ENCODE measurements at places on chromosomes 4 and X.
A peak's percentile ranks its signal among the peaks of the same experiment; 100 is the strongest.

- DNase-seq, result peak; percentile 28
Measured at GRCh38 chr4:6474705-6475457, 2.5 kb upstream of the PPP2R2C start.

DNA sequence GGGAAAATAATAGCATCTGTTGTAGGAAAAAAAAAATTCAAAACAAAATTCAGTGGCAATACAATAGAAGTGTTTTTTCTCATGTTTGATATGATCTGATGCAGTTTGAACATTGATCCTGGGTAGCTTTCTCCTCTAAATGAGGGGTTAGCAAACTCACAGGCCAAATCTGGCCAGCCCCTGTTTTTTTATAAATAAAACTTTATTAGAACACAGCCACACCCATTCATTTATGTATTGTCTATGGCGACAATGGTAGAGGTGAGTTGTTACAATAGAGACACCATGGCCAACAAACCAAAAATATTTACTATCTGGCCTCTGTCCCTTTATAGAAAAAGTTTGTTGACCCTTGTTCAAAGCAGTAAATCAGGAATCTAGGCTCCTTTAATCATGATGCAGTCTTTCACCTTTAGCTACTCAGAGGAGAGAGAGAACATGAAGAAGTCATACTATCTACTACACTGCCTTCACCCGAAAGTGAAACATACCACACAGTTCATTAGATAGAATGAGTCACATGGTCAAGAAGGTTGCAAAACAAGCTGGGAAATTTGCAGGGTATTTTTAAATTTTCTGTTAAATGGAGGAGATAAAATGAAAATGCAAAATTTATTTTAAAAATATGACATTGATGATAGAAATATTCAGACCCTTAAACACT, 186.6 kb upstream of the MAOA start:
- DNase-seq, result no peak

- DNase-seq, result no peak
Measured at GRCh38 chr4:790466-790820, 35.5 kb downstream of the CPLX1 start.

DNA sequence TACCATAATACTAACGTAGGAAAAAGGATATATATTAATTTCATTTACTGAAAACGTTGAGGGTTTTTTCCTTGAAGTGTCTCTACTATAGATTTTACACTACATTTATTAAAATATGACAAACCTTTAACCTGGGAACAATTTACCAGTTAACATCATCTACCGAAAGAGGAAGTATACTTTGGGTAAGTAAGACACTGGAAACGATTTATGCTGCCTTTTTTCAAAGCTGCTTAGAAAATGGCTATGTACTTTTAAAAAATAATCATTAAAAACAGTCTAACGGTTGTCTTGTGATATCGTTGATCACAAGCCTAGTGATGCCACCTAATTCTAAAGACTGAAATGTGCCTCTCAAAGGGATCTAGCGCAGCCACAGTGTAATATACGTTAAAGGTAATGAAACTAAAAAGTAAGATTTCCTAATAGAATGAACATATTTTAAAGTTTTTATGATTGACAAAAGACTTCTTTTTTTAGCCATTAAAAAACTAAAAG, 50.4 kb downstream of the STX18 start:
- DNase-seq, result no peak

DNA sequence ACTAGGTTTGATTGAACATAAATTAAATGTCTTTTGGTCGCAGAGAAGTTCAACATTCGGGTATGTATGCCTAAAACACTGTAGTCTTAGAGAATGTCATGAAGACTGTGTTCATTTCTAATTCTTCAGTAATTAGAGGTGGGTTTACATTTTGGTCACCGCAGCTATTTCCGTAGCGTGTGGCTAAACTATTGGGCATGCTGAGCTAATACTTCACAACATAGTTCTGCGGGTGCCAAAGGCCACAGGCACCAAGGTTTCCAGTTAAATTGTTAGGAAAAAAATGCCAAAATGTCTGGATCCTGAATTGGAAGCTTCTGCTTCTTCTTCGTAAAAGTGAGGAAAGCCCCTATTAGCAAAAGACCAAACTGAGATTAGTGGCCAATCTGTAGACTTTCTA, 25.1 kb downstream of the SMIM31 start:
- DNase-seq, result no peak

DNA sequence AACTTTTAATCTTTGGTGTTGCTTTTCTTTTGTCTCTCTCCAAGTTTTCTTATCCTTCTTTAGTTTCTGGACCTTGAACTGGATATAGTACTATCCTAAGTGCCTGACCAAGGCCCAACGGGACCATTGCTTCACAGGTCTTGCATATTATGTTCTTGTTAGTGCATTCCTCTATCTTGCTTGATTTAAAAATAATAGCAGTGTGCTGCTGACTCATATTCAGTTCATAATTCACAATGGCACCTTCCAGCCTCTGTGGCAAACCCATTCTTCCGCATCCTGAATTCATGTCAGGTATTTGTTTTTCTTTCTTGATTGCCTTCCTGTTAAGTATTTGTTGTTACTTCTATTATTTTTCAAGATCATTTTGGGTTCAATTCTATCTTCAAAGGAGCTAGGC, 197.1 kb upstream of the GIMD1 start:
- no peak for DNase-seq

- no peak for DNase-seq
Measured at GRCh38 chr4:186900984-186901383, 177.3 kb upstream of the FAT1 start.

GRCh38 chr4:62898115-62898514, 1511.1 kb downstream of the TECRL start:
- peak; percentile 49 for DNase-seq

GRCh38 chr4:69489856-69490255, 5.8 kb downstream of the UGT2B4 start:
- no peak for DNase-seq

DNA sequence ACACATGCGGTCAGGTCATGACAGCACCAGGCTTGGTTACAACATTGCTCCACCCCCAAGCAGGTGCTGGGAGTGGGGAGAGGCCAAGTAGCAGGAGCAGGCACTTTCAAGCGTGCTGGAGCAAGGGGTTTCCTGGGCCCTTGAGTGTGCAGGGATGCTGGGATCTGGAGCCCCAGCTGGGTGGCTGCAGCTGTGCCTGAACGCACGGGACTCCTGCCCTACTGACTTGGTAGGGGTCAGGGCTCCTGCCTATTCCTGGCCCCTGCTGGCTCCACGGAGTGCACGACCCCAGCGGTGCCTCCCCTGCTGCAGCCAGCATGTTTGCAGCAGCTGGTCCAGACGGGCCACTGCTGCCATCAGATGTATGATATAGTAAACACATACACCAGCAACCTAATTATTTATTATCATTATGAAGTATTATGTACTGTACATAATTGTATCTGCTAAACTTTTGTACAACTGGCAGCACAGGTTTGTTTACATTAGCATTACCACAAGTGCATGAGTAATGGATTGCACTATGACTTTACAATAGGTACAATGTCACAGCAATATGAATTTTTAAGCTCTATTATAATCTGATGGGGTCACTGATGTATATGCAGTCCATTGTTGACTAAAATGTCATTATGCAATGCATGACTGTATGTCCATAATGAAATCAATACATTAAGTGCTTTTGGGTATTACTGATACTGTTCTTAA, 620.6 kb downstream of the RAPGEF2 start:
- DNase-seq, result peak; percentile 38

DNA sequence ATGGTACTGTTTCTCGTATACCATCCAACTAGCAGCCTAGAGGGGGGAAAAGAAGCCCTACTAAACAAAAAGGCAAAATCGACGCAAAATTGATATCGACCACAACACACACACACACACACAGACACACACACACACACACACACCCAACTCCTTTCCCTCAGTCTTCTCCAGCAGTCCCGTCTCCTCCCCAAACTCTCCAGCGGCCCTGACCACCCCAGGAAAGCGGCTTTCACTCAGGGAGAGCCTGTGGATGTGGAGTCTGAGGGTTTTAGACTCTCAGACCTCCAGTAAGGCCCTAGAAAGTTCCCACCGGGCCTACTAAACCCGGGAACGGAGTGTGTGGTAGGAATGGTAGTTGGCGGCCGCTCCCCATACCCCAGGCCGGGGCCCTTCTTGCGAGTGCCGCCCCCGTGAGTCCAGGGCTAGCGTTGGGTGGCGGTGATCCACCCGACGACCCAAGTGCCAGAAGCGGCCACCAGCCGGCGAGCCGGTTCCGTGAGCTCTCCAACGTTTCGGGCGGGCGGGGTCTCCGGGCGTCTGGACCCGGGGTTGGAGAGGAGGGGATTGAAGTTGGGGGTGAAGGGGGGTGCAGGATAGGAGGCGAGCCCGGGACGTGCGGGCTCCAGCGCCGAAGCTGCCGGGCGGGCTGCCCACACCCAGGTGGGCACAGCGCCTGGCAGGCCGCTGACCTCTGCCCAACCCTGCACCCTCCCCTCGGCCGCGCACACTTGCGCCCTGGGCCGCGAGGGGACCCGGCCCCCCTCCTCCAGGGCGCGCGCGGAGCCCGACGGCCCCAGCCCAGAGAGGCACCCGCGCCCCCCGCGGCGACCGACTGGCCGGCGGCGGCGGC, 13.7 kb downstream of the ARX start:
- peak; percentile 80 for DNase-seq

GRCh38 chrX:109967156-109967555, 35.8 kb upstream of the TMEM164 start:
- DNase-seq, result no peak

DNA sequence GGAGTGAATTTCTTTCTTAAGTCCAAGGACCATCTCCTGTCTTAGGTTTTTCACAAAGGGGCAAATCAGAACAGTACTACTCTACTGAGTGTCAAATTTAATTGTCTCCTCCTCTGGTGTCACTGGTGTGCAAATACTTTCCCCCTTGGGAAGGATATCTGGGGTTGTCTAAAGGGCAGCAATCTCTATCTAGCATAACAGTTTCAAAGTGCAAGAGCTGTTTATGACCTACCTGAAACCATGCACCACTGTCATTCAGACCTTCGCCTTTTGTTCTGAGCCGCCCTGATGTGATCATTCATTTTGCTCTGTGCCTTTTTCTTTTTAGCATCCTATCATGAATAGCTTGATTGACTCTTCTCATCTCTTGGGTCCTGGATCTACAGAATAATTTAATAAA, 39.3 kb downstream of the IL1RAPL1 start:
- DNase-seq, result no peak

GRCh38 chr4:34466411-34466810, 1777.9 kb downstream of the ARAP2 start:
- DNase-seq, result no peak

DNA sequence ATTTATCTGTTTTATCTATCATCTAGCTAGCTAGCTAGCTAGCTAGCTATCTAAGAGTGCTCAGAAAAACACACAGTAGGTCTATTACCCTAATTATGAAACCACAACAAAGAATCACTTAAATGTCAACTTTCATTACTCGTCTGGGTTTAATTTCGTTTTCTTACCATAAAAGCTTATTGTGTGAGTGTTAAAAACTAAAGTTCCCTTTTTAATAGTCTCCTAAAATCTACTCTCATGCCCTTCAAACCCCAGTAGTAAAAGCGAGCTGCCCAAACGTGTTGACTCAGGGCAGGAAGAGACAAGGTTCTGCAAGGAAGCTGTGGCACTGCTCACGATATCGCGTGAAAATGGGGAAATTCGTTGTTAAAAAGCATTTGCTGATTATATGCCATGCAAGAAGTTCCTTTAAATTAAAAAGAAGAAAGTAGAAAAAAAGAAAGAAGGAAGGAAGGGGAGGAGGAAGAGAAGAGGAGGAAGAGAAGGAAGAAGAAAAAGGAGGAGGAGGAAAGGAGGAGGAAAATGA, 595 bp downstream of the MBNL3 start:
- DNase-seq, result no peak

DNA sequence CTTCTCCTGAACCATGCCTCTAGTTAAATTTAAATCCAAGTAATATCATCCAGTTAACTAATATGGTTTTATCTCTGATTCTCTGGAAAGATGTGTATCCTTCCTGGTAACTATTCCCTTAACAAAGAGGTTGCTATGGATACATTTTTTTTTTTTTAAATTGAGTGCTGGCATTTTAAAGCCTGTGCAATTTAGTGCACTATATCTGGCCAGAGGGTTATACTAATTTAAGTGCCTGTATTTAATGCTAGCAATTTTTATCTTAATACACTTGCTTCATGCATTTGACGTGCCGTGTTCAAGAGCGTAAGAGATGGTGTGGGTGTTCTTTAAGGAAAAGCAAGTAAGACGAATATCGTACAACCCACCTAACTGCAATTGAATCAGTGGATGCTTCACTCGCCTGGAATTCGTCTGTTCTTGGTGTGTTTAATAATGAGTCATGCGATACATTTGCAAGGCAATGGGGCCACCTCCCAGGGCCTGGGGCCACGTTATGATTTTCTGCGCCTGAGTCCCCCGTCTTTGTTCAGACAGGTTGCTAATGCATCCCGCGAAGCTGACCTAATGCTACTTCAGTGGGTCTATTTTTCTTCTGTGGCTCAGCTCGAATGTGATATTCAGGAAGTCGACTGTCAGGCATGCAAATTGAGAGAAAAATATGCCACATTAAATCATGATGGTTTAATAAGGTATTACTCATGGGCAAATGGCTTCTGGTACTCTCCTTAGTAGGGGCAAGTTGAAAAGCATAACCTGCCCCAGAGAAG, 14.2 kb upstream of the MID1 start:
- no peak for DNase-seq

GRCh38 chr4:54096295-54096962, 3.5 kb upstream of the GSX2 start:
- peak; percentile 55 for DNase-seq

- DNase-seq, result no peak
Measured at GRCh38 chr4:39574946-39575345, 47.7 kb upstream of the UGDH start.

DNA sequence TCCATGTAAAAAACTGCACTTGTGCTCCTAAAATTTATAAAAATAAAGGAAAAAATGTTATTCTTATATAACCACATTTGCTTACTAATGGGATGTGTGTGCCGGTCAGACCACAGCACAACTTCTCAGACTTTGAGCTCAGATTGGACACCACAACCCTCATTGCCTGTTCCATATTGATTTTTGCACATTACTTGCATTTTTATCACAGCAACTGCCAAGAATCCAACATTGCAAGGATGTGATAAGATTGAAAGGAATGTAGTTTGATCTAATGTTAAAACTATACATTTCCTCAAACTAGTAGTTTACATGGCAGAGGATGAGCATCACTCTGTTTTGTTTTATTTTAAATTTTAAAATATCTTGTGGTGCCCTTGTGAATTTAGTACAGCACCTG, 227.8 kb downstream of the KDR start:
- DNase-seq, result no peak
